ENCODE measurements at places on chromosomes 4 and X.

GRCh38 chr4:67342291-67342690, 203.0 kb downstream of the CENPC start:
- DNase-seq, result no peak

DNA sequence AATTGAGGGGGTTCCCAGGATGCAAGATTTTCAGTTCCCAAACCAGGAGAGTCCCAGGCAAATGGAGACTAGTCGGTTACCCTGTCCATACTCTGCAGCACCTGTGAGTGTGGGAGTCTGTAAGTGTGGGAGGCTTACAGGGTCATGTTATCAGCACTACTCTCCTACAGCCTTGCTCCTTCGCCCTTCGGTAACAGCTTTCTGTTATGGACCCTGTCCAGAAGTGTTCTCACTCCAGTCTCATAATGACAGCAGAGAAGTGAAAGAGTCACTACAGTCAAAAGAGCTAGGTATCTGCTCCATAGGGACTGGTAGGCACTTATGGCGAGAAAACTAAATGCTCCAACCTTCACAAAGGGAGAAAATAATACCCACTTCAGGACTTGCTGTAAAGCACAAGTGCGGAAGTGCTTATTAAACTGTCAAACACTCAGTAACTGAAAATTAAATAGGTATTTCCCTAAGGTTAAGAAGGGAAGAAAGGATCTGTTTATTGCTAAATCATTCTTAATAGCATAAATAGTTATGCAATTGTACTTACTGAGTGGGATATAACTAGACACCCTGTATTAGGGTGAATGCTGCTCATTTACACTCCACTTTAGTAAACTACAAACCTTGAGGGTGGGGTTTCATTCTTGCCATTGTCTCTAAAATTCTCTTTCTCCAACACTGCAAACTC, 2.7 kb upstream of the ADH7 start:
- no peak for DNase-seq

DNA sequence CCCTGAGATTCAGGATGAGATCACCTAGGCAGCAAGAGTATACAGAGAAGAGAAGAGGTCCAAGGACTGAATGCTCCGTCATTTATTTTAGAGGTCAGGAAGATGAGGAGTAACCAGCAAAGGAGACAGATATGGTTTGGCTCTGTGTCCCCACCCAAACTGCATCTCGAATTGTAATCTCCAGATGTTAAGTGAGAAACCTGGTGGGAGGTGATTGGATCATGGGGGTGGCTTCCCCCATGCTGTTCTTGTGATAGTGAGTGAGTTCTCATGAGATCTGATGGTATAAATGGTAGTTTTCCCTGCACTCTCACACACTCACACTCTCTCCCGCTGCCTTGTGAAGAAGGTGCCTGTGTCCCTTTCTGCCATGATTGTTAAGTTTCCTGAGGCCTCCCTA, 60.8 kb downstream of the MID1IP1 start:
- no peak for DNase-seq

GRCh38 chrX:111372086-111372485, 39.9 kb downstream of the DCX start:
- no peak for DNase-seq

DNA sequence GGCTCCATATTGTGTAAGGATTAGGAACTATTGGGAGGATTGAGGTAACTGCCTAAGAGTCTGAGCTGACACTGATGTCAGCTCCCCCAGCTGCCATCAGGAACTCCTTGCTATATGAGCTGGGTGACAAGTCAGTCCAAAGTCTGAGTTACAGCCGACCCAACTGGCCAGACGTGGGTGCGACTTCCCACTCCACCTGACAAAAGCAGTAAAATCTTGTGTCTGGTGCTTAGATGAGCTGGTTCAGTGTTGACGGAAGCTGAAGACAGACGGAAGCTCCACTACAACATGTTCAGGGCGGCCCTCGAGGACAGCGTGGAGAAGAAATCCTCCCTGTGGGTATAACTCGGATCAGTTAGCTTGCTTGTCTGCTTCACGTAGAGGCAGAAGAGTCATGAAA, 22.8 kb upstream of the NAT8L start:
- DNase-seq, result no peak

GRCh38 chrX:2577844-2578466, 77.2 kb upstream of the DHRSX start:
- DNase-seq, result peak; percentile 24

- no peak for DNase-seq
These were observed 58.9 kb upstream of the PROM1 start for GRCh38 chr4:16142598-16143310.

DNA sequence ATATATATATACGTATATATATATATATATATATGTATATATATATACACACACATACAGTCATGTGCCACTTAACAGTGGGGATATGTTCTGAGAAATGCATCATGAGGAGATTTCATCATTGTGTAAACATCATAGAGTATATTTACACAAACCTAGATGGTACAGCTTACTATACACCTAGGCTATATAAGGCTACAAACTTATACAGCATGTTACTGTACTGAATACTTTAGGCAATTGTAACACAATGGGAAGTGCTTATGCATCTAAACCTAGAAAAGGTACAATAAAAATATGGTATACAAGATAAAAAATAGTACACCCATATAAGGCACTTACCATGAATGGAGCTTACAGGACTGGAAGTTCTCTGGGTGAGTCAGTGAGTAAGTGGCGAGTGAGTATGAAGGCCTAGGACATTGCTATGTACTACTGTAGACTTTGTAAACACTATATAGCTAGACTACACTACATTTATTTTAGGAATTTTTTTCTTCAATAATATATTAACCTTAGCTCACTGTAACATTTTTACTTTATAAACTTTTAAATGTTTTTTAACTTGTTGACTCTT, 13.2 kb upstream of the CCSER1 start:
- no peak for DNase-seq

DNA sequence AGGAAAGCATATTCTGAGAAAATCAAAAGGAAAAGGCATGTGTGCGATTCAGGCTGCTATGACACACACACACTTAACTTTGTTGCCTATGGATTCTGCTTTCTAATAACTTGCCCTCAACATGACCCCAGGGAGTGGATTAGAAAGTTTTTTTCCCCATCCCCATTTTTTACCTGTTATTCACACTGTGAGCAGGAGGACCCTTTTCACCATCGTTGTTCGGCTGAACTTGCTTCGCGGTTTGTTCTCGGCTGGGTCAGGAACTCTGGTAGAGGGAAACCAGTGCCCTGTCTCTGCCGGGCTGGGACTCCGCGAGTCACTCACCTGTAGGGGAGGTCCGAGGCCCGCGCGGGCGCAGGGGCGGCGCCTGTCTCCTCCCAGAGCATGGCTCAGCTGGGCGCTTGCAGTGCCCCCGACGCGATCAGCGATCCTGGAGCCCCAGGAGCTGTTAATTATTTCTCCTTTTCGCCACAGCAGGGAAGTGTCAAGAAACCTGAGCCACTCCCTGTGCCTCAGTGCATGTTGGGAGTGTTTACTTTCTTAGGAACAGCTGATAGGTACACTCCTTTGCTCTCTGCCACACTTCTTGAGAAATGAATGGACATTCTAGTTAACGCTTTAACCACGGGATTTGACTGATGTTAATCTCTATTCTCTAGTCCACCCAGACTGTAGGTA, at the start of gene RASSF6:
Gene RASSF6, minus strand, starts transcription at position 322 of the 678 bp plus-strand sequence. CDS start 8,641 bp downstream, outside the sequence.
- peak; percentile 74 for DNase-seq

DNA sequence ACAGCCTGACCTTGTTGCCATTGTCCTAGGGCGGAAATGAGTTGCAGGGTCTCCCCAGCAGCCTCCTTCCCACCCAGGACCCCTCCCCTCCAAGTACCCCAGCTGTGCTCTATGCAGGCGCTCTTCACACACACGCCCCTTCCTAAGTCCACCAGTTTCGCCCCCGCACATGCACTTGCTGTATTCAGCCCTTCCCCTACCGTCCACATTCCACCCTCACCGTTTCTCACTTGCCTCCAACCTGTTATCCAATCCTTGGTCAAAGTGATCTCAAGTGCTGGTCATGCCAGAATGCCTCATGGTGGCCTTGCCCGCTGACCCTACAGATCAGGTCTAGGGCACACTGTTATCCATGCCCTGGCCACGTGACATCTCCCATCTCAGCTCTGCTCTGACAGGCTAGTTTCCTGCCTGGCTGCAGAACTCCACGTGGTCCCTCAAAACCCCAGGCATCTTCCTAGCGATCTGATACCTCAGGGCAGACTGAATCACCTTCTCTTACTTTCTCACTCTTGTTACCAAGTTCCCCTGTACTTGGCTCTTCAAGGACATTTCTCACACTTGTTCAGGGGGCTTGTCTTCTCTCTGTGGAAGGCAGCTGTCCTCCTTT, 39.7 kb downstream of the NSG1 start:
- no peak for DNase-seq

- no peak for DNase-seq
These were observed 28.5 kb downstream of the TBCK start for GRCh38 chr4:106287353-106287969.

DNA sequence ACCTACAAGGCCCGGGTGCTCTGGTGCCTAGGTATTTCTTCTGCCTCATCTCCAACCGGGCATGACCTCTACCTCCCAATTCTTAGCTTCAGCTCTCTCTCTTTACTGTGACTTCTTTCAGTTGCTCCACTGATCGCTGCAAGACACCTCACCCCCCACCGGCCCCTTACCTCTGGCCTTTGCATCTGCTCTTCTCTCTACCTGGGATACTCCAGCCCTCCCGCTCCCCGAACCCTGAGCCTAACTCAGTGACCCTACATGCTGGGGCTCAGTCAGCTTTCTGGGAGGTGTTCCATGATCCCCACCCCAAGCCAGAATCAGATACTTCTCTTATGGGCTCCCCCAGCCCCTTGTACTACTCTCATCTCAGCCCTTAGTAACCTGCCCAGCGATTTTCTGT, 99.6 kb downstream of the EFNB1 start:
- DNase-seq, result no peak

DNA sequence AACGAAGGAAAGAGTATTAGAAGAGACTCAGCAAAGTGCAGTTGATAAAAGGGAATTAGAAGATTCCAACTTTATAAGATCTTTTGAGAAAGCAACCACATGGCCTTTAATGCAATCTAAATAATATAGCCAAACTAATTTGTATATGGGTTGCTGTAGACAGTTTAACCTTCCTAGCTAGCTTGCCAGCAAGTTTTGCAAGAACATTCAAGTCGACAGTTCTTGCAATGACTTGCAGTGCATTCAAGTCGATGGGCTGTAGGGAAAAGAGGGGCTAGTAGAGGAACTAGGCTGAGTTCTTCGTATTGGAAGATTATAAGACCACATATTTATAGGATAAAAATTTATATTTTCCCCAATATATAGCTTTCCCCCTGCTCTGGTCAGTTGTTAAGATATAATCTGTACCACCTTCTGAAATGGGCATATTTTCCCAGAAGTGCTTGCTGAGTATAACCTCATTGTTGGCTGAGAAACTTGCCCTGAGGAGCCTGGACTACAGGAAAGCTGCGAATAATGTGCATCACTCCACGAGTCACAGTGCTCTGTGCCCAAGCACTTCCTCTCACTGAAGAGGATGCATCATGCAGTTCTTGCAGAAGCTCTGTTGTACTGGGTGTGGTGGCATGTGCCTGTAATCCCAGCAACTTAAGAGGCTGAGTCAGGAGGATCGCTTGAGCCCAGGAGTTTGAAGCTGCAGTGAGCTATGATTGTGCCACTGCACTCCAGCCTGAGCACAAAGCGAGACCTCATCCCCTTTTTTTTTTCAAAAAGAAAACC, 56.7 kb downstream of the DOCK11 start:
- no peak for DNase-seq

- DNase-seq, result no peak
These were observed 168.4 kb downstream of the KCNIP4 start for GRCh38 chr4:21780148-21780547.

GRCh38 chrX:2463973-2464676, 36.7 kb downstream of the DHRSX start:
- DNase-seq, result no peak

- DNase-seq, result no peak
These were observed 137.0 kb downstream of the PPP3CA start for GRCh38 chr4:101210331-101210730.

- DNase-seq, result no peak
These were observed 7.9 kb downstream of the RHOH start for GRCh38 chr4:40204507-40205258.

DNA sequence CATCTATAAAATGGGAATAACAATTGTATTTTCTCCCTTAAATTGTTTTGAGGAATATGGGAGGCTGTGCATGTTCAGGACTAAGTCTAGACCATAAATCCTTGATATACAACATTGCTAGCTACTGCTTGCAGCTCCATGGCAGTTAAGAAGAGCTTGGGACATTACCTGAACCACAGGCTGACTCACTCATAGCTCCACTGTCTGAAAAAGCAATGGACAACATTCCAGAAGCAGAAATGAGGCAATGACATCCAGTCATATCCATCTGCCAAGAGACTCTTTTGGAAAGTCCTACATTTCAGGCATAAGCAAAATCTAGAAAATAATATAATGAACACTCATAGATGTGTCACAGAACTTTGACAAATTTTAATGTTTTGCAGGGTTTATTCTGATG, 167.3 kb upstream of the LEF1 start:
- no peak for DNase-seq

DNA sequence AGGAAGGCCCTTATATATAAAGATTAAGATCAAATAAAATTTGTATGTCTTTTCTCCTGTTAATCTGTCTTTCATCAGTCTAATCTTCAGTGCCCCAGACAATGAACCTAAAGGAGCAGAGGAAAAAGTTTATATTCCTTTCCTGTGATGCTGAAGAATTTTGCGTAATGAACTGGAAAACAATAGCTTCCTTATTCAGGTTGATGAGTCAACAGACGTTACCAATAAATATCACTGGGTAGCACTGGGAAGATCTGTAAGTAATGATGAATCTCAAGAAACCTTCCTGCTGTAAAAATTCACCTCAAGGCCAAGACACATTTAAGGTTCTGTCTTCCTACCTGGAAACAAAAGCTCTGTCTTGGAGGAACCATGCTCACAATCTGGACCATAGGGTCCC, 25.5 kb downstream of the CDKN2AIP start:
- DNase-seq, result no peak

- DNase-seq, result no peak
These were observed 146.1 kb downstream of the SHOX start for GRCh38 chrX:776529-777230.

DNA sequence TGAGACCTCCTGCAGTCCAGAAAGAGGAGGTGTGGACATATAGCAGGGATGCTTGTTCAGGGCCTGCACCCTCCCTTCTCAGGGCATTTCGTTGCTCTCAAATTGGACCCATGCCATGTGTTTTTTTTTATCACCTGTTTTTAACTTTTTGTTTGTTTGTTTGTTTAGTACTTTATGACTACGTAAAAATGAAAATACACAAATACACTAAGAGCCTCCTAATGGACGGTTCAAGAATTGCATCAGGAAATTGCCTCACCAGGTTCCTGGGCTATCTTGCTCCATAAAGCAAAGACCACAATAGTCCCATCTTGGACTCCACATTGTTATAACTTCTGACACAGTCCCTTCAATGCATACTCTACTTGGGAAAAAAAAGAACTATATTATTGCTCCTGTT, 1685.9 kb upstream of the TENM3 start:
- no peak for DNase-seq

- DNase-seq, result no peak
These were observed 371.7 kb downstream of the FAM133A start for GRCh38 chrX:94045724-94046123.

- DNase-seq, result no peak
These were observed 330.1 kb downstream of the BMPR1B start for GRCh38 chr4:95087657-95088455.
